ENCODE measurements at places on chromosomes 4 and X.

GRCh38 chr4:137470806-137471205 lies 61.5 kb downstream of the PCDH18 start:
- no peak for DNase-seq

GRCh38 chrX:107825698-107826237 lies at the start of gene MID2:
Gene MID2, plus strand, starts transcription at chrX:107825866. Its CDS starts 561 bp downstream, at chrX:107826427.
- DNase-seq, result peak; percentile 1

DNA sequence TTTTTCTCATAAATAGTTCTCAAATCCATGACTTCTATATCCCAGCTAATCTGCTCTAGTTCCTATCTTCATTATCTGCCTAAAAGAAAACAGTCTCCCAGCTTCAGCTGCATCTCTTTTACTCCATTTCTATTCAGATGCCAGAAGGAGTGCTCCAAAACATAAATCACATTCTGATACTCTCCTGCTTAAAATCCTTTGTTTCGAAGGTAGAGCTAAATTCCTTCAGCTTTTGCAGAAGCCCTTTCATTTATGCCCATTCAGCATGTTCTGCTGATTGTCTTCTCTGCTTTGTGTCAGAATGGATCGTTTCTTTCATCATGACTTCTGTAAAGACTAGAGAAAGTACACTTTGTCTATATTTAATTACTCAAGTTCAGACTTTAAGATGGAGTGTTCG lies 440.1 kb upstream of the SMIM31 start:
- DNase-seq, result no peak

DNA sequence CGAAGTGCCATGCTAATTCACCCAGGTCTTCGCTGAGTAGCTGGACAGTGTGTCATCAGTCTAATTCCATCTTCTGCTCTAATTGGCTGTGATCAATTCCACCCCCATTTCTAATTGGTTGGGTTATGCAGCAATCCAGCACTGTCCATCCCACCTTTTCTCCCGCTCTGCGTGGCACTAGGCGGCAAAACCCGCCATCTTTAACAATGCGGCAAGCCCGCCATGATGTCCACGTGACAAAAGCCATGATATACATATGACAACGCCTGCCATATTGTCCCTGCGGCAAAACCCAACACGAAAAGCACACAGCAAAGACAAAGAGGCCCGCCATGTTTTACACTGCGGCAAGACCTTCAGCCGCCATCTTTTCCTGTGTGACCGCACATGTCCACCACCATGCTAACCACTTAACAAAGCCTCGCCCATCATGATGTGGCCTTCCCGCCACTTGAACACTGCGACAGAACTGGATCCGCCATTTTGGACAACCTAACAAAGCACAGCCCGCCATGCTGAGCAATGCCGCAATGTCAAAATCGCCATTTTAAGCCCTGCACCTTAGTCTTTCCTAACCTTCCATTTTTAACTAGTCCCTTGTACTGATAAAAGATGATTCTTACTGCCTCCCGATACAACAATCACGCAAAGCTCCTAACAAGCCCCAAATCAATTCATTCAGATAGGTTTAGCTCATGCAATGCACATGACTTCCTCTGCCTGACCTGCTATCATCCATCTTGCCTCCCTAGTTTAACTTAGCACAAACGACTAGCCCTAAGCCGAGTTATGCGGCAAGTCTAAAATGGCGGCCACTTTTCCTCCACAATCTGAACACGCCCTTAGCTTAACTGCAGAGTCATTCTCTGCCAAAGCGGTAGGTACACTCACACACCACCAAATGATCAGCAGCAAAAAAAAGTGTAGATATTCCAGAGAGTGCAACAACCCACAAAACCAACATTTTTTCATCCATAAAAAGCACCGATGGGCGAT lies 288.3 kb downstream of the CHIC1 start:
- DNase-seq, result no peak

Data from stimulated activated CD8-positive, alpha-beta memory T cell treated with anti-CD3 and anti-CD28 coated beads, Interleukin-15, amount 100 ng/mL, for 24 hours (primary cell).